ENCODE measurements at places on chromosomes 1 and 21. TPM values are rescaled to one million over a fixed set of nuclear protein-coding genes. Genes with fewer than 3 reads are reported as not detected.

DNA sequence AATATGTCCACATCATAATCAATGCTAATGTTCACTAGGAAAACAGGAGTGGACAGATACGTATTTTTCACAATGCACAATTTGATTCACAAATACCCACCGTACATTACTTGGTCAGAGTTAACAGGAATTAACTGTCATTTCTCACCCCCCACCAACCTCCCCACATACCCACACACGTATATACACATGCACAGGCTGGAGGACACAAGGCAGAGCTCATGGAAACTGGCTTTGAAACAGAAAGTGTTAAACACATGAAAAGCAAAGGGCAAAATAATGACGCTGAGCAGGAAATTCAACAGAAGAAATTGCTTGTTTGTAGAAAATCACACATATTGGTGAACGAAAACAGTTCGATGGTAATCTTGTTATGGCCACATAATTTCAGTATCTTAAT, 188.4 kb upstream of the DMRTA2 start:
- H3K4me1 ChIP-seq = peaks cover 3% of the 10 kb centered on the region
- DNase-seq = no peak
- H3K27ac ChIP-seq = no peak overlapping the region
- no peak overlapping the region for H3K4me3 ChIP-seq
- no peaks in the 10 kb centered on the region for H3K27me3 ChIP-seq

DNA sequence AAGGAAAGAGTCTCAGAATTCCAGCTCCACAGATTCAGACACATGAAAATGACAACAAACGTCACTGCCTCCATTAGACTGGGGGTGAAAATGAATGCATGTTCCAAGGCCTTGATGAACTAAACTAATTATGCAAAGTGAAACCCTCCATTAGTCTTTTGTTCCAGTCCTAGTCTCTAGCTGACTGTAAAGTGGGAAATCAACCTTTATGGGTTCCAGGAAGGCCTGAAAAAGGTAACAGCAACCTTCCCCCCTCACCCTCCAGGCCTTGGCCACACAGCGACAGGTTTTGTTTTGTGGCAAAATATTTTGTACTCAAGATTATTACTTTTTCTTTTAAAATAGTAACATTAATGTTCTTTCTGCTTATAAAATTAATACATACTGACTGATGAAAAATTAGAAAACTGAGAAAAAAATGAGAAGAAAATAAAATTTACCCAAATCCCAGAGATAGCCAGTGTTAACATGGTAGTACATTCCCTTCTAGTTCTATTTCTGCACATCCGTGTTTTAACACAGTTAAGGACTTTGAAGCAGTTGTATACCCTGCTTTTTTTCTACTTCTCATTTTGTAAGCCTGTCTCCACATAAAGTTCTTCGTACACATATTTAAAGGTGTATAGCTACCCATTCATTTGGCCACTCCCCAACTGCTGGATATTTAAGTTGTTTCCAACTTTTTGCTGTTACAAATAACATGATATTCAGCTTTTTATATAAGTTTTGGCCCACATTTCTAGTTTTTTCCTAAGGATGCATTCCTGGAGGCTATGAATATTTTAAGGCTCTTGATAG, 60.9 kb downstream of the CD2 start:
- H3K4me3 ChIP-seq = peak overlapping the region; percentile 48
- H3K36me3 ChIP-seq = peaks cover 37% of the 10 kb centered on the region
- peak overlapping the region; percentile 95 for H3K27ac ChIP-seq
- peaks cover 79% of the 10 kb centered on the region for H3K4me1 ChIP-seq
- no peaks in the 10 kb centered on the region for H3K27me3 ChIP-seq

The RO60 gene
- 57.3 TPM for total RNA-seq

- peaks cover 26% of the 10 kb centered on the region for H3K4me1 ChIP-seq
- H3K4me3 ChIP-seq = peak overlapping the region; percentile 73
- H3K27me3 ChIP-seq = no peaks in the 10 kb centered on the region
- peak overlapping the region; percentile 97 for H3K27ac ChIP-seq
- DNase-seq = no peak
These were observed 29.9 kb upstream of the HJV start for GRCh38 chr1:146051452-146051851.

- no peaks in the 10 kb centered on the region for H3K4me1 ChIP-seq
- peaks cover 9% of the 10 kb centered on the region for H3K27me3 ChIP-seq
- H3K36me3 ChIP-seq = peaks cover 2% of the 10 kb centered on the region
- no peak for DNase-seq
These were observed 78.7 kb downstream of the ETS2 start for GRCh38 chr21:38884440-38884839.

- H3K27ac ChIP-seq = peak overlapping the region; percentile 90
- no peaks in the 10 kb centered on the region for H3K27me3 ChIP-seq
- H3K36me3 ChIP-seq = peaks cover 48% of the 10 kb centered on the region
- no peak for DNase-seq
These were observed 3.8 kb downstream of the DR1 start for GRCh38 chr1:93349231-93350135.

The CR1L gene
- not detected for total RNA-seq

GRCh38 chr1:193131266-193131860, 9.5 kb downstream of the CDC73 start:
- peak overlapping the region; percentile 66 for H3K27ac ChIP-seq
- DNase-seq = no peak
- no peak overlapping the region for H3K4me3 ChIP-seq
- H3K4me1 ChIP-seq = peaks cover 33% of the 10 kb centered on the region

The OLFML2B gene
- 0.14 TPM for total RNA-seq

DNA sequence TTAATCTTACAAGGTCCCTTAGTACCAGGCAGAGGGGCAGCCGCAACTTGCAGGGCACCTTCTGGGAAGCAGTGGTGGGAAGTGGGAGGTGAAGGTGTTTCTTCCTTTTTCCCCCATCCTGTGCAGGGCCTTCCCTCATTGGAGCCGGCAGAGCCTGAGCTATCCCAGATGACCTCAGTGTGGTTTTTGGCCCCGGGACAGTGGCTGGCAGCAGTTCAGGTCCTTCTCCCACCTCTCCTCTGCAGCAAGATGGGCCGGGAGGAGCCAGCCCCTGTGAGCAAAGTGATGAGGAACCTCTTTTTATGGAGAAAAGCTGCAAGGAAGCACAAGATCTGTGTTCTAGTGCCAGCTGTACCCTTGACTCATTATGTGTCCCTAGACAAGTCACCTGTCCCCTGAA, 6.8 kb downstream of the PFKFB2 start:
- no peaks in the 10 kb centered on the region for H3K27me3 ChIP-seq
- no peaks in the 10 kb centered on the region for H3K4me1 ChIP-seq
- no peak for DNase-seq
- no peak overlapping the region for H3K4me3 ChIP-seq
- H3K36me3 ChIP-seq = no peaks in the 10 kb centered on the region

- no peak for DNase-seq
- H3K27me3 ChIP-seq = no peaks in the 10 kb centered on the region
- H3K36me3 ChIP-seq = no peaks in the 10 kb centered on the region
- H3K4me1 ChIP-seq = no peaks in the 10 kb centered on the region
These were observed 251.0 kb downstream of the OLFM3 start for GRCh38 chr1:101745551-101746270.

DNA sequence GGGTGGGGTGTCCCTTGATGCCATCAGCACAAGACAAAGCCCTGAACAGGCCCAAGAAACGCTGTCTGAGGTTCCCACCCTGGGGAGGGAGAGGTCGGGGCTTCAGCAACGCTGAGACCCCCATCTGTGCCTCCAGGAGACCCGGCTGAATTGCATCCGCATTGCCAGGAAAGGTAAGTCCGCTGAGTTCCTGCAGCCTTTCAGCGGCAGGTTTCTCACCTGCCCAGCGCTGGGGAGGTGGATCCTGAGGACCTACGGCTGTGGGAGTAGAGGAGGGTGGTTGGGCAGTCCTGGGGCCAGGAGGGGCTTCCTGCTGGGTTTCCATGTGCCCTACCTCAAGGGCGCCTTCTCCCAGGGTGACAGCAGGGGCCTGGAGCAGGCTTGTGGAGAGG, 47.5 kb downstream of the PTPRU start:
- H3K27ac ChIP-seq = no peak overlapping the region
- peaks cover 4% of the 10 kb centered on the region for H3K4me1 ChIP-seq

DNA sequence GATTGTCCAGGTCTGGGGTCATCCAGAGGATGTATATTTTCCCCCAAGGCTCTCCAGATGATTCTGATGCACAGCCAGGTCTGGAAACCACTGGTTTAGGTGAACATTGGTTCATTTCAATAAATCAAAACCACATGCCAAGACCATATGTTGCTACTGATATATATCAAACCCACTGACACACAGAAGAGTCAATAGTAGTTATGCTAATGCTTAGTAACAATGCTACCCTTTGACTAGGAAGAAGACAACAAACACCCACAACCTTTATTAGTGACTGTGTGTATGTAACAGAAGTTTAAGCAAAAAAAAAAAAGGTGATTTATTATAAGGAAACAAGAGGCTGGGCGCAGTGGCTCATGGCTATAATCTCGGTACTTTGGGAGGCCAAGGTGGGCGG, 35.6 kb upstream of the POU2F1 start:
- DNase-seq = no peak
- no peak overlapping the region for H3K27ac ChIP-seq
- H3K36me3 ChIP-seq = no peaks in the 10 kb centered on the region
- no peaks in the 10 kb centered on the region for H3K4me1 ChIP-seq
- no peak overlapping the region for H3K4me3 ChIP-seq

DNA sequence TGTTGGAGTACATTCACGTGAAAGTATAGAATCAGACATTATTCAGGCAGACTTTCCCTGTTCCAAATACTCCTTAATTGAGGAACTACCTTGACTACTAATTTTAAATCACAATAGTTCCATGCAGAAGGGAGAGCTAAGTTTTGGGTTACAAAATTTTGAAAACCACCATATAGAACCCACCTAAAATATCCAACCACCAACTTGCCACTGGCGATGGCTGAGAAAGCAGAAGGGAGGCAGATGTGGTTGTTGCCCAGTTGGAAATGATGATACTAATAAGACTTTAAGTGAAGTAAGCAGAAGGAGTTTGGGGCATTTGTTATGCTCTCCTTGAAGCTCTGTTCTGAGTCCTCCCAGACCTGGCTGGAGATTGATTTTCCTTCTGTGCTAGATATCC, 190.7 kb downstream of the HLX start:
- DNase-seq = no peak
- no peak overlapping the region for H3K4me3 ChIP-seq
- H3K36me3 ChIP-seq = no peaks in the 10 kb centered on the region
- peaks cover 3% of the 10 kb centered on the region for H3K4me1 ChIP-seq

- no peak for DNase-seq
- H3K4me3 ChIP-seq = no peak overlapping the region
- H3K27me3 ChIP-seq = peaks cover 62% of the 10 kb centered on the region
- no peaks in the 10 kb centered on the region for H3K4me1 ChIP-seq
- H3K27ac ChIP-seq = no peak overlapping the region
These were observed 3.4 kb downstream of the KRTAP10-12 start for GRCh38 chr21:44700101-44701022.

The FAM43B gene
- not detected for total RNA-seq

GRCh38 chr1:73766786-73767348, 431.1 kb downstream of the LRRIQ3 start:
- DNase-seq = no peak
- no peak overlapping the region for H3K27ac ChIP-seq
- H3K27me3 ChIP-seq = no peaks in the 10 kb centered on the region
- H3K4me1 ChIP-seq = no peaks in the 10 kb centered on the region

DNA sequence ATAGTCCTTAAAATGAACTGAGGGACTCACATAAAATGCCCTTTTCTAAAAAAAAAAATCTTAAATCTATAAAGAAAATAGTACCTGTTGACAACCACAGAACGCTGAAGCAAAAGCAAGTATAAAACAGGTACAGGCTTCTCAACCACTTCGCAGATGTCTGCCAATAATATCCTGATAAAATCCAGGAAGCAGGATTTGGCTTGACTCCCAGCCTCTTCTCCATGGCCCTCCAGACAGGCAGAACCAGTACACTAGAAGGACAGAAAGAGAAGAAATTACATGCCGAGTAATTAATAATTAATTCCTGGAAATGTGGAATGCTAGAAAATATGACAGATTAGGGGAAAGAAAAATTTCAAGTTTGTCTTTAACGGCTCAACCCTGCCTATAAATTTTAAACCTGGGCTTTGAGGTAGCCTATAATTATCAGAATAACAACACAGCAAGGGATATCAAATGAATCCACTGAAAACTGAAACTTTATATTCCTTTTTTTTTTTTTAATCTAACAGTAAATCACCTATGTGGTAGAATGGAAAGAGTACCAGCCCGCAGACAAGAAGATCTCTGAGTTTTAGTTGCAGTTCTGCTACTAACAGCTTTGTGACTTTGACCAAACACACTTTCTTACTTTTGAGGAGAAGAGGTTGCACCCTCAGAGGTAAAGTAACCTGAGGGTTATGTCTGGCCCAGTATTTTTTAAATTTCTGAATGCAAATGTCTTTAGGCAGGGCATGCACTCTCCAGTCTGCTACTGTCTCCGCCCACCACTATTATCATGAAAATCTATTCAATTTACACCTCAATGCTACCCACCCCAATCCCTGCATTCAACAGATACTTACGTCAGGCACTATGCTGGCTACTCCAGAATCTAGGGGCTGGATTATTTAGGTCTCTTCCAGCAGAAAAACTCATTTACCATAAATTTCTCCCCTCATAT, 2.7 kb downstream of the KIAA0319L start:
- peaks cover 45% of the 10 kb centered on the region for H3K4me1 ChIP-seq
- DNase-seq = no peak
- peaks cover 22% of the 10 kb centered on the region for H3K36me3 ChIP-seq
- H3K27me3 ChIP-seq = no peaks in the 10 kb centered on the region

The SLC44A5 gene
- not detected for total RNA-seq

DNA sequence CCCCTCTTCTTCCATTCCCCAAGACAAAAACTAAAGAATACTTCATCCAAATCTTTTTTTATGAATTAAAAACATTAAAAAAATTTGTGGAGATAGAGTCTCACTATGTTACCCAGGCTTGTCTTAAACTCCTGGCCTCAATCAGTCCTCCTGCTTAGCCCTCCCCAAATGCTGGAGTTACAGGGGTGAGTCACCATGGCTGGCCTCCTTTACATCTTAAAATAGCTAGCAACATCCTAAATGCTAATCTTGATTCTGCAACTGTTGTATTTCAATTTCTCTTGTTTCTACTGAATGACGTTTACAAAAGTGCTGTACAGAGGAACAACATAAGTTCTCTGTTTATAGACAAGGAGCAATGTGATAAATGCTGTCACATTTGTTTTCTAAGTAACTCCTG, 483.5 kb downstream of the ADGRL2 start:
- no peaks in the 10 kb centered on the region for H3K36me3 ChIP-seq
- H3K27ac ChIP-seq = no peak overlapping the region
- H3K4me1 ChIP-seq = no peaks in the 10 kb centered on the region

The LRRC53 gene
- total RNA-seq = not detected
